Stimulated activated CD4-positive, alpha-beta T cell treated with anti-CD3 and anti-CD28 coated beads, Interleukin-1b, Interleukin-23, amount 100 ng/mL, for 4 hours (primary cell): ENCODE measurements at places on chromosomes 7 and 10.

DNA sequence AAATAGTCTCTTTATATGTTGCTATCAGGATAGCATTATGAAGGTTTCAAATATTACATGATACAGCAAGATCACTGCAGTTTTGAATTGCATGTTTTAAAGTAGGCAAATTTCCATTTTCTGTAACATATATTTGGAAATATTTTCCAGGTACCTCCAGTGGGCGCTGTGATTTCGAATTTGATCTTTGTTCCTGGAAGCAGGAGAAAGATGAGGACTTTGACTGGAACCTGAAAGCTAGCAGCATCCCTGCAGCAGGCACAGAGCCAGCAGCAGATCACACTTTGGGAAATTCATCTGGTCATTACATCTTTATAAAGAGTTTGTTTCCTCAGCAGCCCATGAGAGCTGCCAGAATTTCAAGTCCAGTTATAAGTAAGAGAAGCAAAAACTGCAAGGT lies 299.0 kb downstream of the MALRD1 start:
- DNase-seq, result no peak

DNA sequence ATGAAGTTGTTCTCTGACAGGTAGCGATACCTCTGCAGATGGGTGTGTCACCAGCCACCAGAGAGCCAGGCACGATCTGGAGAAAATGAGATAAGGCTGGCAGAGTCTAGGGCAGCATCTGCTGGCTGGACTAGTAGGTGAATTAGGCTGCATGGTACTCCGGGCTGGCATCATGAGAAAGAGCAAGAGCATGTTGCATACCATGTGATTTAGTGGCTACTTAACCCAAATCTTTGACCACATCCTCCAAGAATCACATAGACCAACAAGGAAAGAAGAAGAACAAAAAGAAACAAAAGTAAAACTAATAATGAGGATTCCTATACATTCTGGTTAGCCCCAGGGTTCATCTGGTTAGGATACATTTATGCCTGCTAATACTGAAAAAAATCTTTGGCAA lies 23.4 kb upstream of the FAM170B start:
- no peak for DNase-seq

DNA sequence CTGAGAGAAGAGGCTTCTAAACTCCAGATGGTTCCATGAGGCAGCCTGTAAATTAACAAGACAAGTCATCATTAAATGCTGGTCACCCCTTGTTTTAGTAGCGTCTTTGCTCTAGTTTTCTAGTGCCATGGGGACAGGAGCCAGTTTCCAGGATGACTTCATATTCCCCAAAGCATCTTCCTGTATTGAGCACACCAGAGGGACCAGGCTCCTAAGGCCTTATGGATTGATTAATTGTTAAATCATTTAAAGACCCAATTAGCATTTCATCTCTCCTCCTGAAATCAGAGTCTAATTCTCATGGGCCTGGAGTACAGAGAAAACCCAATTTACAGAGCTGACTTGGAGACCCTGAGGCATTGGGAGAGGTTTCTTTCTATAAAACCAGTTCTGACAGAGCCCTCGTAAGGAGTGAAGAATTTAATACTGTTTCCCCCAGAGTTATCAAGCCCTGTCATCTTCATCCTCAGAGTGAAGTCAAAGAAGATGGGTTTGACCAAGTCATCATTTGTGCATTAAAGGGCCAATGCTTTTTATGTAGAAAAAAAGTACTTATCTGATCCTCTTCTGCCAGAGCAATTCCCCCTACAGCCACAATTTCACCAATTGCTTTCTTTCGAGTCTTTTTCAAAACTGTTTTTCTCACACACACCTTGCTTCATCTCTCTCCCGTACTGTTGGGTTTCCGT lies 678.7 kb downstream of the SDK1 start:
- DNase-seq, result no peak

- no peak for DNase-seq
Measured at GRCh38 chr10:52752801-52753445, 19.7 kb downstream of the MBL2 start.

DNA sequence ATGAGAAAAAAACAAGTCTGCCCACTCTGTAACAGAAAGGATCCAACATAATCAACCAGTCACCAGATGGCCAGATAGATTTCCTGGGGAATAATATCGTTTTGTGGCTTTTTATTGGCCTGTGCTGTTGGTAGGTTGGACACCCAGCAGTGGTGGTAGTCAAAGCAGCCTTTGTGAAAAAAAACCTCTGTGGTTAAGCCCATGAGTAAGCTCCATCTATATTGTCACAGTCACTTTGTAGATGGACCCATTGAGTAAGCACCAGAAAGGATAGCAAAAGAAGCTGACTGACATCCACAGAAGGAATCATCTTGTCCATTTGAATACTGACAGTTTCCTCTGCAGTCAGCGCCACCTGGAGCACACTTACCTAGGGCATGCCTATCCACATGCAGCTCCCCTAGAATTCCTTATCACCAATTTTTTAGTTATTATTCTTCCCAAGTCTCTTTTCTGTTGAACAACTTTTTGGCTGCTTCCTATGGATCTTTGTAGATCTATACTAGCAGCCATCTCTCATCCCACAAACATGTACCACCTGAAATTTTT lies 96.9 kb downstream of the IQUB start:
- DNase-seq, result no peak

GRCh38 chr10:109504401-109504800 lies 418.9 kb downstream of the XPNPEP1 start:
- DNase-seq, result no peak

- no peak for DNase-seq
Measured at GRCh38 chr10:26859241-26860101, 1.3 kb downstream of the ABI1 start.

GRCh38 chr10:117694190-117694589 lies 151.6 kb downstream of the EMX2 start:
- DNase-seq, result no peak

DNA sequence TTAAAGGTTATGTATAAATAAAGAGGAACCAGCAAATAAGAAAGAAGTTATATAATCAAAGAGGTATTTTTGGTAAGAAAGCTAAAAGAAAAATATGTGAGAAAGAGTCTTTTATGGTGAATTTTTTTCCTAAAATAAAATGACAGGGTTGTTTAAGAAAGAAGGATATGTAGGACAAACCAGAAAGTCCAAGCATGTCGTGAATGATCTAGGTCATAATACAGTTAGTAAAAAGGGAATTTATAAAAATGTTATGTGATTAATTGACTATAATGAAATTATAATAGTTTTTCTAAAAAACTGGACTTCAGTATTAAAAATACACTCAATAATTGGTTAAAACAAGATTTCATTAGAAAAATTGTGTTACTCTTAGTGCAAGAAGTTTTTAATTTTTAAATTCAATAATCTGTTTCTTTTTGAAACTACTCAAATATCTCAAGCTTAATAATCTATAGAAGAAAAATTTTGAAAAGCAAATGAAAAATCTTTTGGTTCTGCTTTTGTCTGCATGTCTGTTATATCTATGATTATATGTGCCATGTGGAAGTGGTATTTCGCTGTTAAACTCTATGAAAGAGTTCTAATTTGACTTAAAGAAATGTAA lies 23.3 kb downstream of the AVL9 start:
- DNase-seq, result no peak

GRCh38 chr7:95180-95862 lies 97.0 kb upstream of the FAM20C start:
- no peak for DNase-seq

DNA sequence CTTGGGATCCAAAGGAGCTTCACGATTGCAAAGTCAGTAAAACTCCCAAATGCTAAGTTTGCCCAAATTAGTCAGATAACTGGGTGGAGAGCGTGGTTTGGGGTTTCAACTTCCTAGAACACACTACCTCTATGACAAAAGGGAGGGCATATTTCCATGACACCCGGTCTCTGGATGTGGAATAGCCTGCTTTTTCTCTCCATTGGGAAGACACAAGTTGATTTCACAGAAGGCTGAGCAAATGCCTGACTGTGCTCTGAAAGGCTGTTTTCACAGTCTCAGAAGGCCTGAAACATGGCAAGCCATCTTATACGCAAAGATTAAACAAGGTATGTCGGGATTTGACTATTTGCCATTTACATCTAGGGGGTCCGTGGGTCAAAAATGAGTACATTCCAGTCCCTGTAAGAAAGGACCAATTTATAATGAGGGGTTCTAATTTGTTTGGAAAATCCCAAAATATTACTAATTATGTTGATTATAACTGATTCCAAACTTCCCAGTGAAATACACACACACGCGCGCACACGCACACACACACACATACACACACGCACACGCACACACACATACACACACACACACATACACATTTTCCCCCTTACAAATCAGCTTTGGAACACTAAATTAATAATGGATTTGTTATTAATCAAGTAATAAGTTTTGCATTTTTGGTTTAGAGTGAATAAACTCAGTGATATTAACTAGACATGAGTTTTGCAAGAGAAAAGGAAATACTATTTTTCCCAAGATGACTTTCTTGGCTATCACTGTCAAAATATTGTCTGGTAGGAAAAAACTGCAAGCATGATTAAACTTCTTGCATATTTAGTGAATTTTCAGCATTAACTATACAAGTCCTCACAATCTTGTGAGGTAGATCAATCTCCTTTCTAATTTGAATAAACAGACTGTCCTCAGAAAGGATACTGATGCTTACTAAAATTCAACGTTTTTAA lies 105.0 kb downstream of the PRTFDC1 start:
- DNase-seq, result no peak

DNA sequence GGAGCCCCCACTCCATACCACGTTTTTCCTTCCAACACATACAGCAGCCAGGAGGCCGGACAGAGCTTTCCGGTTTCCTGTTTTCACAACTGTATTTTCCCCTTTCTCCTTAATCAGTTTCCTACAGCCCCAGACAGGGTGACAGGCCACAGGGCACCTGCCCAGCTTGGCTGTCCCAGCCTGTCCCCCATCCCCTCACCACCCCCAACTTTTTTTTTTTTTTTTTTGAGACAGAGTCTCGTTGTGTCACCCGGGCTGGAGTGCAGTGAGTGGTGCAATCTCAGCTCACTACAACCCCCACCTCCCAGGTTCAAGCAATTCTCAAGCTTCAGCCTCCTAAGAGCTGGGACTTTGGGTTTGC lies 10.3 kb upstream of the HSPB1 start:
- DNase-seq, result no peak
